ENCODE measurements at places on chromosomes 12 and 14.

DNA sequence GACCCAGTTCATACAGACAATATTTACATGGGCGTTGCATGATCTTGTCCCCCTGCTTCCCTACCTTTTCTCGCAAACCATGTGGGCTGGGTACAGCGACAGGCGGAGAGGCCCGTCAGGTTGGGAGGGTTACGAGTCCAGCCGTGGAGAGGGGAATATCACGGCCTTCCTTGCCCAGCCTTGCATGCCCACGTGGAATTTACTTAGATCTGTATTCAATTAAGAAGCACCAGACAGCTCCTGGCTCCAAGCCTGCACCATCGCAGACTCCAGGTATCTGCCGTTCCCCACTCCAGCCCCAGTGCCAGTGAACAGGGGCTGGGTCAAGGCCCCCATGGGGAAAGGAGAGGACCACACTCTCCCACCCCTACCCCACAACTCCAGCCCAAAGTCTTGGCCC is 29.8 kb downstream of the BCL11B start:
- no peak for DNase-seq

- DNase-seq: no peak
Observed at GRCh38 chr14:106280876-106281275, 754.5 kb downstream of the TMEM121 start.

GRCh38 chr14:91297081-91297711 is 52.7 kb upstream of the GPR68 start:
- DNase-seq: no peak

- no peak for DNase-seq
Observed at GRCh38 chr12:104834607-104835006, 123.5 kb downstream of the SLC41A2 start.

GRCh38 chr12:131729254-131729955 is 18.5 kb downstream of the SFSWAP start:
- DNase-seq: no peak

GRCh38 chr12:52499806-52500560 is 6.9 kb upstream of the KRT6A start:
- no peak for DNase-seq

DNA sequence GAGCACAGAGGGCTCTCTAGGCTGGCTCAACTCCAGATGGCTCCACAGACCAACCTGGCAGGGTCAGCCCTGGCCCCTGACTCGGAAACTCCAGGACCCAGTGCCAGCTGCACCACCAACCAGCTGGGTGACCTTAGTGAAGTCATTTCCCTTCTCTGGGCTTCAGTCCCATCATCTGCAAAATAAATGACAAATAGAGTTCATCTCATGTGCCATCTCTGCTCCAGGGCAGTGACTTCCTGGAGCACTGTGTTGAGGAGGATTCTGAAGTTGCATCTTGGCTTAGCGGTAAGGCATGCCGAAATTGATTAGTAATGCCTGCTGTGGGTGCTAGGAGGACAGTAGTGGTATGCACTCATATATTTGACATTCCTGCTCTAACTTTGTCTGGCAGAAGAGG is 31.5 kb downstream of the DTX1 start:
- no peak for DNase-seq

- no peak for DNase-seq
Observed at GRCh38 chr12:125184213-125184967, 119.2 kb downstream of the AACS start.

DNA sequence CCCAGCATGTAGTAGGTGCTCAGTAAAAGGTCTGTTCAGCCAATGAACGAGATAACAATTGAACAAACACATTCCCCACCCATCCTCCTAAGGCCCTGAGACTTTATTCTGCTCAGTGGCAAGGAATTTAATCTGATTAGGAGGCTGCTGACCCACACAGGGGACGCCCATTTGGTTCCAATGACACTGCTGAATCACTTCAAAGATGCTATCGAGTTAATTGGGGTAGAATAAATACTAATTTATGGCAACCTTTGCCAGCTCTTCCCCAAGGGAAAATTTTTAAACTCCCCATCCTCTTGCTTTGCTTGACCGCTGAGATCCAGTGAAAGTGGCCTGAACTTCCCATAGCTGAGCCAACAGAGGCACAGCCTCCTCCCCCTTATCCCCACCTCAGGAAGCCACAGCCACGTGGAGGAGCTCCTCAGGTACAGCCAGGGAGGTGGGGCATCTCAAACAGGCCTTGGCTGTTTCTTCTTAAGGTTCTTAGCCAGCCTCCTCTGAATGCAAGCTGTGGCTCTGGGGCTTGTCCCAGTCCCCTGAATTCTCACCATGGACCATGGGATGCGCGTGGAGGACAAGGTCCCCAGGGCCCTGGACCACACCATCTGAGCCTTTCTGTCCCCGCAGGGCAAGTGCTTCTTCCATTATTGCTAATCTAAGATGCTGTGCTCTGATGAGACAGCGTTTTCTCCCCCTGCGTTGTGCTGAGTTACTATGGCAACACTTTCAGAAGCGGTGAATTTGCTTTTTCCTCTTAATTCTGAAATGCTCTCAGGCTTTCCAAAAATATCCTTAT is 26.7 kb downstream of the C14orf132 start:
- DNase-seq: no peak

DNA sequence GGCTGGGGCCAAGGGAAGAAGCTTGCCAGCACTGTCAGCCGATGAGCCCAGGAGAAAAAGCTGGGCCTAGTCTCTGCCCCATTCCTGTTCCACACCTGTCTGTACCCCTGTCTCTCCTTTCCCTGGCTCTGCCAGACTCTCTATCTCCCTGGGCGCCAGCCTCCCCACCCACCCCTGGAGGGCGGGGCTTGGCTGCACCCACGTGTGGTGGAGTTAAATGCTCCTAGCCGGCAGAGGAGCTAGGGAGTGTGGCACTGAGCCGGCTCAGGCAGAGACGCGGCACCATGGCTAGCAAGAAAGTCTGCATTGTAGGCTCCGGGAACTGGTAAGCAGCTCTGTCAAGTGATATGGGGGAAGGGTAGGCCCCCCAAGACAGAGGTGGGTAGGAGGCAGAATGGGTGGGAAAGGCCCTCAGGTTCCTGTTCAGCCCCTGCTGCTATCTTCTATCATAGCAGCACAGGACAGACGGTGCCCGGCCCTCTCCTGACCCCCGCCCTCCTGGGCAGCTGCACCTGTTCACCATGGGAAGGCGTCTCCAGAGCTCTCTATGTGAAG is at the start of gene GPD1:
GPD1 (plus strand) TSS at position 242 of the 555 bp plus-strand sequence; CDS start at position 285, 43 bp downstream.
- no peak for DNase-seq

- no peak for DNase-seq
Observed at GRCh38 chr14:65421201-65421981, 8.9 kb downstream of the FUT8 start.

- no peak for DNase-seq
Observed at GRCh38 chr14:93976477-93977057, at the start of gene ASB2. ASB2 (minus strand) TSS chr14:93976570; CDS start chr14:93964539, 12,031 bp downstream.

DNA sequence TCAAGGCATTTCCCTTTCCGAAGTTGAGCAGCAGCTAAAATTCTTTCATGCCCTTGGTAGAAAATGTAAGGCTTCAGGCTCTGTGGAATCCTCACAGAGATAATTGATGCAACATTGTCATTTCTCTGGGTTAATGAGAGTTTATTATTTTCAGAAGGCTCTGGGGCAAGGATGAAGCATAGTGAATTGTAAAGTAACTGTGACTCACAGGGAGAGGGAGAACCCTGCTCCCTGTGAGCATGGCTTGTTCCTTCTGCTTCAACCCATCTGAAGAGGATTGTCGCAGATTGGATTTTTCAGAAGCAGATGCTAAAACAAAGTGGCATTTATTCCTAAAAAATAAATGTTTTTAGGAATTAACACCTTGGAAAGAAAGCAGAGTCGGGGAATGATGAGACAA is 41.2 kb downstream of the APOBEC1 start:
- DNase-seq: no peak

DNA sequence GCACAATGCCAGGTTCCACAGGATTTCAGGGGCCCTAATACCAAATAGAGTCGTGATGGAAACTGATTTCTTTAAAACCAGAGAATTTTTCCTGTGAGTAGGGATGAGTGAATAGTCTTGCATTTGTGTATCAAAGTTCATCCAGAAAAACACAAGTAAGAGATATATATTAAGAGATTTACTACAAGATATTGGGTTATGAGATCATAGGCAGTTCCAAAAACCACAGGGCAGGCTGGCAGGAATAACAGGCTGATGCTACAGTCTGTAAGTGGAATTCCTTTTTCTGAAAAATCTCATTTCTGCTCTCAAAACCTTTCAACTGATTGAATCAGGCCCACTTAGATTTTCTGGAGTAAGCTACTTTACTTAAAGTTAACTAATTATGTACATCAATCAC is 1756.2 kb upstream of the SEL1L start:
- no peak for DNase-seq

DNA sequence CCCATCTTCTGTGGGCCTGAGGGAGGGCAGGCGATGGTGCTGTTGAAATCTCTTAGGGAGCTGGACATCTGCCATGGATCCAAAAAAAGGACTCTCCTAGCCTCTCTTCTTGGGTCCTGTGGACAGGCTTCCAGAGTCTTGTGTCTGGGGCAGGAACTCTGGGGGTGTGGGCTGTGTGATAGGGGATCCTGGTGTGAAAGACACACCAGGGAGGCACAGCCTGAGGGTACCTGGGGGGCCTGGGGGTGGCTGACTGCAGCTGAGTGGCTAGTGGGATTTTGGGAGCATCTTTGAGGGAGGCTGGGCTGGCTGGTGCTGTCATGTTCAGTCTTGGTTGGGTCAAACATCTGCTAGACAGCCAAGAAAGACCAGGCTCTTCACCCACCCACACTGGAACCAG is 1.8 kb upstream of the KRT83 start:
- no peak for DNase-seq

- no peak for DNase-seq
Observed at GRCh38 chr14:95474941-95475340, 41.5 kb downstream of the SYNE3 start.

DNA sequence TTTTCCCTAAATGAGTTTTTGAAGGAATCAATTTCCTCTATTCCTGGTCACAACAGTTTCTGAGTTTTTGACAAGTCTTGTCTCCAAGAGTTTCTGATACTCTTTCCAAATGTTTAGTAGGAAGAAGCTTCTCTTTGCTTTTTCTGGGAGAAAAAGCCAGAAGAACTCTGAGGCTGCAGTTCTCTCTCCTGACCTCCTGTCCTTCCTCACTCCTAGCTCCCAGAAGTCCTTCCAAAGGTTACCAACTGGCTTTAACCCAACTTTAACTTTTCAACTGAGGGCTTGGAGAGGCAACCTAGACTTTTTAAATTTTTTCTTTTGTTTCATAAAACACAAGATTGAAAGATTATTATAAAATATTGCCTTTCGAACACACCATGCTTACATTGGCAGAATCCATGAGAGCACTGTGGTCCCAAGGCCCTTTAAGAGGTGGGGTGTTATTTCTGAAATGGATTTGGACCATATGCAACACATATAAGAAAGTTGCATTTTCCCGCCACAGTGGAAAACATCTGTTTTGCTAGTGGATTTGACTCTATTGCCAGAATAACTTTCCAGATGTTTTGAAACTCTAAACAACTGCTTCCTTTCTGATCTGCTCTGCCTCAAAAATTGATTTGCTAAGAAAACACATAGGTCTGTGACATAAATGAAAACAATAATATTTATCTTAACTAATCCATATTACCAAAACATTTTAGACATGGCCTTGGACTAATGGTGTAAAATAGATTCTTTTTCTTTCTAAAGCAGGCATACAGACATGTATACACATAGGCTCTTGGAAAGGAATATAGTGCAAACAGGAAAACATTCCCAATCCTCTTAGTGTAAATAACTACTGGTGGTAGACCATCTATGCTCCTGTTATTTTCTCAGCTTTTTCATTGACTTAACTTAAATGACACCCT is 22.3 kb upstream of the EPS8 start:
- DNase-seq: no peak

DNA sequence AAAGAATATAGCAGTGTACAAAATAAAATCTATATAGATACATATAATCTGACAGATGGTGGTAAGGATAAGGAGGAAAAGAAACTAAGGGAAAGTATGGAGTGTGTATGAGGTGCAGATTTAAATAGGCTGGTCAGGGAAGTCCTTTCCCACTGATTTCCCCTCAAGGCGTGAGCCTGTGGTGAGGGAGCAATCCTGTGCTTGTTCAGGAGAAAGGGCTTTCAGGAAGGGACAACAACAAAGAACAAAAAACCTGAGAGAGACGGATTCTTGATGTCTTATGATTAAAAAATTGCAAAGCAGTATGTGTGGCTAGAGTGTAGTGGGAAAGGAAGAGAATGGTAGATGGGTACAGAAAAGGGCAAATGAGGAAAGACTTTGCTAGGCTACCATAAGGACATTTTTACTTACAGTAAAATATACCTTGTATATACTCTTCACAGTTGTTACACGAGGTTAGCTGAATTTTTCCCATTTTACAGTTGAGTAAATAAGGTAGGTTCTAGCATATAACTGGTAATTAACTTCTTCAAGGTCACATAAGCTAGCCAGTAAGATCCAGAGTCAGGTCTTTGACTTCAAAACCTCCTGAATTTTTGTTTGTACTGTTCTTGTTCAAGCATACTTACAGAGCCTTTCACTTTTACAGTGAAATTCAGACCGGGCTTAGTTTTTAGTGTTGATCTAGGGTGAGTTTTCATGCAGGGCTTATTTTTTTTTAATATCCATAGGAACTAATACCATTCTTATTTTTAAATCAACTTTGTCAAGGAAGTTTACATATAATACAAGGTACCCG is 15.6 kb downstream of the CNOT2 start:
- DNase-seq: no peak

DNA sequence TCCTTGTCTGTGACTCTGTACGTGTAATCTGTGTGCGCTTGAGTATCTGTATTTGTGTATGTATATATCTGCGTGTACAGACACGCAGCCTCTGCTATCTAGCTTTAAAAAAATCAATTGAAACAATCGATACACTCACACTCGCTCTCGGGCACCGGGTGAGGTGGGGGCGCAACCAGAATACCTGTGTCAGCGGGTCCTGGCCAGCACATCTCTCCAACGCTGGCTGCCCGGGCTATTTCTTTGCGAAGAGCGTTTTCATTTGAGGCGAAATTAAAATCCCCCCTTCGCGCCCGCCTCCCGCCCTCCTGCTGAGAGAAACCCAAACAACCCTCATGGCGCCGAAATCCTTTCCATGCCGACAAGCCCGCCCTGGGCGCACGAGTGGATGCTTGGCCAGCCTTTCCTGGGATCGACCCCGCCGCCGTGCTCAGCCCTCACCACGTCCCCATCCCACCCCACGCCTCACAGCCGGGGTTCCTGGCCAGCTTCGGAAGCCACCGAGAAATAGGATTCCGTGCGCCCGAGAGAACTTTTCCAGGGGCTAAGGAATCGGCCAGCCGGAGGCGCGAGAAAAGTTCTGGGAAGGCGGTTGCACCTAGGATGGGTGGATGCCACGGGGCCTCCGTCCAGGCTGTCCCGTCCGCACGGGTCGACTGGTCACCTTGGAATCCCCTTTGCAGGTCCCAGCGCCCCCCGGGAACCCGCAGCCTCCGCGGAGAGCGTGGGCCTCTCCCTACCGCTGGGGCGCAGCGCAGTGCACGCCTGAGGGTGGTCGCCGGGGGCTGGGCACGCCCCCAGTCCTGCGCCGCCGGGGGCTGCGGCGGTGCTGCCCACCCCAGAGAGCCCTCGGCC is 1.0 kb downstream of the ZDHHC22 start:
- no peak for DNase-seq

DNA sequence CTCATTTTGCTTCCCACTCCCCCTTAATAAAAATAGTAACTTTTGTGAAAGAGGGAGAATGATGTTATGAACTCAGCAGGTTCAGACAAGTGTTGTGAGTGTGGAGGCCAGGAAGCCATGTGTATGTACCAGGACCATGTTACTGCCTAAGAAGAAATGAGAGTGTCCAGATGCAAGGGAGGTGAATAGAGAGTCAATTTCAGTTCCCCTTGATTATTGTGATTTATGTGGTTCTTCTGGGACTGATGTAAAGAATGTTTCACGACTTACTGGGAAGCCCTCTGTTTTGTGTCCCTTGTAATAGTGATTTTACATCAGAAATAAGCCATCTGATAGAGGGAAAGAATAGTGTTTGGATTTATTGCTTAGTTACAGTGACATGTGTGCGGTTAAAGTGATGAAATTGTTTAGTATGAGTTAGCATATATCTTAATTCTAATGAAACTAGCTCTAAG is 32.5 kb downstream of the FBXO34 start:
- DNase-seq: no peak

Measured in AG04449 (cell line).